HFF-Myc (cell line): ENCODE measurements at places on chromosomes 1 and 21.
A peak's percentile ranks its signal among the peaks of the same experiment; 100 is the strongest.

GRCh38 chr1:67211589-67212563 lies 45.6 kb downstream of the IL23R start:
- no peak for DNase-seq

- no peak for DNase-seq
Observed at GRCh38 chr1:107454791-107455190, 314.0 kb downstream of the NTNG1 start.

DNA sequence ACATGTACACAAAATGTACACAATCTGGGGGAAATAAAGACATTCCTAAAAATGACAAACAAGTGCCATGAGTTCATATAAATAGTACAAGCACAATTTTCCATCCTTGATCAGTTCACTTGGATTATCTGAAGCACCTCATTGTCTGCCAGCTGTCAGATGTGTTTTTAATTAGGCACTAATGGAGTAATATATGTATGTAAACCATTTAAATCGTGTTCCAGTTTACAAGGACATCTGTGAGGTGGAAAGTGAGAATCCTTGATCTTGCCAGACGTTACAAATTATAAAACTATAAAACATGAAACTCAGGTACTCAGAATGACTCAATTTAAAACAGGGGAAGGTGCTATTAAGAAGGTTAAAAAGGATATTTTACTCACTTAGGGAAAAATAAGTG lies 1312.2 kb downstream of the PLA2G4A start:
- DNase-seq: no peak

- no peak for DNase-seq
Observed at GRCh38 chr1:208057056-208057455, 146.1 kb upstream of the CD34 start.

GRCh38 chr1:92872719-92873118 lies 40.9 kb downstream of the RPL5 start:
- no peak for DNase-seq

- DNase-seq: no peak
Observed at GRCh38 chr1:109826930-109827349, 63.2 kb upstream of the EPS8L3 start.

- no peak for DNase-seq
Observed at GRCh38 chr1:178541829-178542553, 29.1 kb downstream of the TEX35 start.

GRCh38 chr1:34831721-34832246 lies 27.8 kb downstream of the SMIM12 start:
- DNase-seq: no peak

DNA sequence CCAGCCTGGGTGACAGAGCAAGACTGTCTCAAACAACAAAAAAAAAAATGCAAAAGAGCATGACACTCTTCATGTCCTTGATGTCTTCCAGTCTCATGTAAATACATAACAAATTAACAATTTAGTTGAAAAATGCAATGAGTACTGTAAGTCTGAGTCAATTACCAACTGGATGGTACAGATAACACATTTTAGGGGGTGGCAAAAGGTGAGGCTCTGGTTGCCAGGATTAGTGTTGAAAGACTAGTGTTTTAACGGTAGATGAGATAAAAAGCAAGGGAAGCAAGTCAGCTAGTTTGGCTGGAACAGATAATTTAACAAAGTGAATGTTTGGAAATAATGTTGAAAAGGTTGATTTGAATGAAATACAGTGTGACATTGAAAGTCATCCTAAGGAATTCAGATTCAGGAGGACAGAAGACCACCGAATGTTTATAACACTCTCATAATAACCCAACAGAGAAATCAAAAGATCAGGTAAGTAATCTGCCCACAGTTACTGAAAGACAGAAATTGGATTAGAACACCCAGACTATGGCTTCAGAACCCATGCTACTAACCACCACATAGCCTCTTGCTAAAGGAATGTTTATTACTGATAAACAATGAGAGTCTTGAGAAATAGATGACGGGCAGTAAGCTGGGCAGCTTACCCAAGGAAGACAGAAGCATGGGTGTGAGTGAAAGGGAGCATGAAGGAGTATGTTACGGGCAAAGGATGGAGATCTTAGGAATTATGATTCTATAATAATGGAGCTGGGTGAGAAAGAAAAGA lies 312.4 kb downstream of the HMCN1 start:
- no peak for DNase-seq

DNA sequence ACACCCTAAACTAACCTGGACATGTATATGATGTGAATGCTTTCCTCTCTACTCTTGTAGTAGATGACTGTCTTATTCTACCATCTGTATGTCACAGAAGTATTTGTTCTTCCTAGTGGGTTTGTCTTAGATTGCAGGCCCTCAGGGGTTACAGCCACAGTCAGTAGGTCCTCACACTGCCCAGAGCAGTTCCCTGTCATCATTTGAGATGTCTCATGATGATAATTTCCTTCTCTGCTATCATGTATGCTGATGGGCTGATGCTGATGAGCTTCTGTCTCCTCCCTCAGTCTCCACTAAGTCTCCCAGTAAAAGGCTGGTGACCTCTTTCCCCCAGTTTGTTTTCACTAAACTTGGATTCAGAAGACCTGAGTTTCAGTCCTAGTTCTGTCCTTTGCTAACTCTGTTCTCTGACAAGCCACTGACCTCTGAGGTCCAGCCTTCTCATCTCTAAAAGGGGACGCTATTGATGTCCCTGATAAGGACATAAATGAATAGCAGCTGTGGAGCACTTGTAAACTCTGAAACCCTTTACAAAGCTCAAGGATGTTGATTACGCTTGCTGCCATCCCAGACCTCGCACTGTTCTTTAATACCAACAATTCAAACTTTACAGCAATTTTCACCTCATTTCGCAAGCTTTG lies 3.1 kb upstream of the ETV3 start:
- no peak for DNase-seq

GRCh38 chr1:226884966-226885820 lies 14.8 kb downstream of the PSEN2 start:
- DNase-seq: no peak

GRCh38 chr1:32010246-32010645 lies 3.4 kb upstream of the KHDRBS1 start:
- no peak for DNase-seq

GRCh38 chr1:151377150-151377884 lies 4.8 kb upstream of the SELENBP1 start:
- DNase-seq: no peak

DNA sequence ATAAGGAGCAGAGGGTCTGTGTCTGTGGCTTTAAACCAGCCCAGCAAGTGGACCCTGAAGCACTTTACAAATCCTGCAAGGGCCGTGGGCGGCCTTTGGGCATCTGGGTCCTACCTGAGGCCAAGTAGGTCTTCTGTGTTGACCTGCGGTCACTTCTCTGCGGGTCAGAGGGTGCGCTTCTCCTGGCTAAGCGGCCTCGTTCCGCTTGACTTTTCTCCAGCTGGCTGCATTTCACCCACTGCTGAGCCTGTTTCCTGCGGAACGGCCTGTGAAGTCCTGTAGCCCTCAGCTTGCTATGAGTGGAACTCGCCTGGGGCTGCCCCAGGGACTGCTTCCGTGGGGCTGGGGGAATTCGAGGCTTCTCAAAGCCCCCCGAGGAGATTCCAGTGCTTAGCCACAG lies 43.3 kb downstream of the SLC37A1 start:
- DNase-seq: no peak

DNA sequence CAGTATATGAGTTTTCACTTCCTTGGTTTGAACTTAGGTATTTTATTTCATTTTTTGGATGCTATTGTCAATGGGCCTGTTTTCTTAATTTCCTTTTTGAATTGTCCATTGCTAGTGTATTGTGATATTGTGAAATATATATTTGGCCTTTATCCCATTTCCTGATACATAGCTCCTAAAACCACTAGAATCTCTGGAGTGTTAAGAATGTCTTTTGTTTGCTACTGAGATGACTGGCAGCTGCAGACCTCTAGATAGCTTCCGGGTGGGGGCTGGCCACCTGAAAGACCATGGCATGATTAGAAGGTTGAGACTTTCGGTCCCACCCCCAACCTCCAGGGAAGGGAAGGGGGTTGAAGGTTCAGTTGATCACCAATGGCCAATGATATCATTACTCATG lies 245.4 kb downstream of the KCNJ6 start:
- DNase-seq: no peak

DNA sequence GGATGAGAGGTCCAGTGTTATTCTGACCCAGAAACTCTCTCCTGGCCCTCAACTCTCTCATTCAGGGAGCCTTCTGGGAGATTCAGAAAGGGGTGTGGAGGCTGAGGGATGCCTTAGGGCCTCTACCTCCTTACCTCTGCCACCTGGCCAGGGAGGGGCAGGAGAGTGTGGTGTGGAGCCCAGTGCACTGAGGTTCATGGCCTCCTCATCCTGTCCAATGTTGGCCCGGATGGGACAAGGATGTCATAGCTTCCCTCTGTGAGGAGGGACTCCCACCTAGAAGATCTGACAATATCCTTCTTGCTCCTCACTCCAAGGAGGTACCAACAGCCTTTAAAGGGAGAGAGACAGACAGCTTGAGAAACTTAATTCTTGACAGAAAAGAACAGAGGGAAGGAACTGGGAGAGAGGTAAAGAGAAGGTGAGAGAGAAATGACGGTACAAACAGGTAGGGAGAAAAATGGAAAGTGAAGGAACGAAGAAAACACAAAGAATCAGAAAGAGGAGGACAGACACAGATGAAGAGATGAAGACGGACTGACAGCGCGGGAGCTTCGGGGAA lies 779 bp downstream of the BEND5 start:
- no peak for DNase-seq

DNA sequence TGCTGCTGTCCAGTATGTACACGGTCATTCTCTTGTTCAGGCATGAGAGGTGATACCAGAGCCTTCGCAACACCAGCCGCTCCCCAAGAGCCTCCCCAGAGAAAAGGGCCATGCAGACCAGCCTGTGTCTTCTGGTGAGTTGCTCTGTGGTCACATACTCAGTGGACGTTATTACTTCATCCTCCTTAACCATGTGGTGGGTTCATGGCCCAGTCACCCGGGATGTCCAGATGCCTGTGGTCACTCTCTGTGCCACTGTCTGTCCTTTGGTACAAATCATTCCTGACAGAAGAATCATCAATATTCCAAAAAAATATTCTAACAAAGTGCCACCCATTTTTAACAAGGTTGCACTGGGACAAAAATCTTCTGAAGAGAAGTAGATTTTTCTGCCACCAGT lies 8.8 kb upstream of the ZNF124 start:
- no peak for DNase-seq

DNA sequence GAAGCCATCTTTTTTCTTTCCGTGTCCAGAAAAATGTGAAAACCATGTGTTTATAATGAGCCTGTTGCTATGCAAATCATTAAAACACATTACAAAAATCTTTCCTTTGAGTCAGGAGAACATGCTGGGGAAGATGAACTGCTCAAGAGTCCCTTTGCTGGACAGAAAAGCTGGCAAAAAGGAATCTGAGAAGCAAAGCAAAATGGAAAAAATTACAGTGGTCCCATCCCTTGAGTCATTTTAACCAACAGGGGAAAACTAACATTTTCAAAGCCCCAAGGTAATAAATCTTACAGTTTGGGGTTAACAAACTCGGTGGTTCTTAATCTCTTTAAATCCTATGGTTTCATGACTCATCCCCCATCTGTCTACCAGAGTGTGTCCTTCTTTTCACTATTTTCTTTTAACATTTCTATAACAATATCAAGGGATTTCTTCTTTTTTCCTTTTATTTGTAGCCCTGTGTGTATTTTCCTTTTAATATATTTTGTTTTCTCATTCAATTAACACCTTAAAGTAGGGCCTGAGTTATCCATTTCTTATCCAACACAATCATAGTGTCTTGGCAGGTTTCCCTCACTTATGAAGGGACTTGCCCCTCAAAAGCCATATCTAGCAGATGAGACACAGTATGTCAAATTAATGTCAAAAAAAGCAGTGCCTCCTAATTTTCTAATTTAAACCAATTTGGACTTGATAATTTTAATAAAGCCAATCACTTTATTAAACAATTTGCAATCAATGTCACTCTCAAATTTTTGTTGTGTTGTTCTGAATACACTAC lies 105.4 kb downstream of the PTPN14 start:
- DNase-seq: peak; percentile 95

GRCh38 chr21:34530261-34530660 lies 18.3 kb upstream of the KCNE1 start:
- no peak for DNase-seq

GRCh38 chr1:24441996-24442668 lies 26.5 kb downstream of the NIPAL3 start:
- no peak for DNase-seq

DNA sequence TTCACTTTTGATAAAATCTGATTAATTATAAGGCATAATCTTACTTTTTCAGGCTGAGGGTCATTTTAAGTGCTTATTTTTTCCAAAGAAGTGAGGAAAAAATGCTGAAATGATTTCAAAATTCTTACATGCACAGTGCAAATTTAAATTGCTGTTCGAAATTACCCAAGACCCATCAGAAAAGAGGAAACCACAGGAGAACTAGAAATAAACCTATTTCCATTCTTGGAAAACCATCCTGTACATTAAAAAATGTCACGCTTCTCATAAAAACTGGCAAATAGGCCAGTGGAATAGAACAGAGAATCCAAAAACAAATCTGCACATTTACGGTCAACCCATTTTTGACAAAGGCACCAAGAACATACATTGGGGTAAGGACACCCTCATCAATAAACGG lies 414.9 kb downstream of the SMYD3 start:
- no peak for DNase-seq

DNA sequence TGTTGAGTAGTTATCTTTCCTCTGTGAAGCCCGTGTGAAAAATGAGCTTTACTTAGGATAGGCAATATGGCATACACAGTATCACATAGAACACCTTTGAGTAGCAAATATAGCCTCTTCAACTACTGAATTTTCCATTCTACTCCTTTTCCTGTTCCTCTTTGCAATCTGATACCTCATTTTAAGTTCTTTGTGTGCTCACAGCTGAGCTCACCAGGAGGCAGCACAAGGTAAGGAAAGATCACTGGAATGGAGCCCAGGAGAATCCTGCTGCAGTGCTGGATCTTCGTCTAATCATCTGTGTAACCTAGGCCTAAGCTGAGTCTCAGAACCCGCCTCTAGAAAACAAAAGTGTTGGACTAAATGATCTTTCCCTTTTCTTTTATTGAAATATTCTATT lies 171.0 kb downstream of the LRRC40 start:
- DNase-seq: peak; percentile 61

DNA sequence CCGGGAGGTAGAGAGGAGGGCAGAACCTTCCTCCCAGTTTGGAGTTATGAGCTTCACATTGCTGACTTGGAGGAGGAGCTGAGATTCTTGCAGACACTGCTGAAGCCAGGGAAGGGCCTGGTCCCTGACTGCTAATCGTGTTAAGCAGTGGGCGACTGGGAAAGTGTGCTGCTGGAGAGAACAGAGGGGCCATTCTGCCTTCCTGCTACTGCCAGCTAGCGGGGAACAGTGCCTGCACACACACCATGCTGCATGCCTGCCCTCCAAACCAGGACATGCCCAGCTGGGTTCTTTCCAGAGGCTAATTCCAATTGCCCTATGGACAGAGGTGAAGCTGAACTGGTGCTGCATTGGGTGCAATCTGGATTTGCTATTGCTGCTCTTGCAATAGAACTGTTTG lies 281.4 kb downstream of the AJAP1 start:
- no peak for DNase-seq

GRCh38 chr1:215279682-215280081 lies 197.1 kb downstream of the KCNK2 start:
- no peak for DNase-seq

- no peak for DNase-seq
Observed at GRCh38 chr1:88141499-88142074, 542.5 kb upstream of the PKN2 start.
